ENCODE measurements at places on chromosomes 3 and 15.

GRCh38 chr3:42541079-42541478, 38.6 kb downstream of the VIPR1 start:
- DNase-seq, result no peak

DNA sequence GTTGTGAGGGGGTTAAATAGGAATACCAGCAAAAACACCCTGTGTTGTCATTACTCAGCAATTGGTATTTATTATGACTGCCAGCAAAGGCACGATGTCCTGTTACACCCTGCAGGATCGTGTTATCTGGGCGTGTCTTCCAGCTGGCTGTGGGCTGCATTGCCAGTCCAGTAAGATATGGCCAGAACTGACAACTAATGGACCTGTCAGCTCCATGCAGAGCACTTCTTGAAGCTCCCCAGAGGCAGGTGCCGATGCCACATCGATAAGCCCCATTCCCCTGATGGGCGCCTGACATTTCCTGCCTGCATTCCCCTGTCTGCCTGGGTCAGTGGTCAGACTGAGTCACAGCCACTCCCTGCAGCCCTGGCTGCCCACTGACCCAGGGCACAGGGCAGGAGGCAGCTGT, 79.7 kb upstream of the RASGRF1 start:
- no peak for DNase-seq

DNA sequence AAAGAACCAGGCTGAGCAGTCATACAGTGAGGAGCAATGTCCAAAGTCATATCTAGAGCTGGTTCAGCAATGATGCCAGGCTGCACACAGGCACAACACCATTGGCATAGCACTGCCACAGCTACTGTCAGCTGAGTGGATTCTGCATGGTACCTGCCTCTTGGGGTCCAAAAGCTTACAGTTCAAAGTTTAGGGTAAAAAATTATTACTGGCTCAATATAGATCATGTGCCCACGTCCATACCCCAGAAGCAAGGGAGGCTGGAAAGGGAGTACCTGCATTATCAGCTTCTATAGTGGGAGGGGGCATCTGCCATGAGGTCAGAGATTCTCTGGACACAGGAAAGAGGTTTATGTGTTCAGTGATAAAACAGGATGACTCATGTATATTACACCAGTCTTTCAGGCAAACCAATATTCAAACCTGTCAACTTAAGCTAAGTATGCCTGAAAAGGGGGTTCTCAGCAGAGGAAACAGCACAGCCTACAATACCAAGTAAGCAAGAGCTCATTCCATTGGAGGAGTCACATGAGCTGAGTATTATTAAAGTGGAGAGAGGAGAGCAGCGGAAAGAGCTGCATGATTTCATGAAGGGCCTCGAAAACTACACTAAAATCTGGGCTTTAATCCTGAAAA, 99.0 kb downstream of the ANO10 start:
- no peak for DNase-seq

- DNase-seq, result peak; percentile 41
Measured at GRCh38 chr3:128322030-128323022, 144.4 kb downstream of the DNAJB8 start.

DNA sequence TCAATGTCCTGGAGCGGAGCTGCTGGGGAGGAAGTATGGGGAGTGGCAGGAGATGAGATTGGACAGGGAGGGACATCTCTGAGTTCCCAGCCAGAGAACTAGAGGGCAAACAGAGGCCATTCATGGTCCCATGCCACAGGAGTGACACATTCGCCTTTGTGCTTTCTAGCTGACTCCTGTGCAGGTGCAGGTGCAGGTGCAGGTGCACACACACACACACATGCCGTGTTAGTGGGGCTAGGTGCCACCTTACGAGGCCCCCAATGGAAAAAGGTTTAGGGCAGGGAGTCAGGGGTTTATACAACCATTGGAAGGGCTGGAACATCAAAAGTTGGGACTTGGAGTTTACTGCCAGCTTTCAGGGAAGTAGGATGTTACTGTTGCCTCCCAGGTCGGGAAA, 52.0 kb downstream of the TPRA1 start:
- DNase-seq, result peak; percentile 43

GRCh38 chr3:13323822-13324221, 96.3 kb downstream of the NUP210 start:
- DNase-seq, result peak; percentile 75

GRCh38 chr3:177385186-177385585, 187.9 kb upstream of the TBL1XR1 start:
- no peak for DNase-seq

DNA sequence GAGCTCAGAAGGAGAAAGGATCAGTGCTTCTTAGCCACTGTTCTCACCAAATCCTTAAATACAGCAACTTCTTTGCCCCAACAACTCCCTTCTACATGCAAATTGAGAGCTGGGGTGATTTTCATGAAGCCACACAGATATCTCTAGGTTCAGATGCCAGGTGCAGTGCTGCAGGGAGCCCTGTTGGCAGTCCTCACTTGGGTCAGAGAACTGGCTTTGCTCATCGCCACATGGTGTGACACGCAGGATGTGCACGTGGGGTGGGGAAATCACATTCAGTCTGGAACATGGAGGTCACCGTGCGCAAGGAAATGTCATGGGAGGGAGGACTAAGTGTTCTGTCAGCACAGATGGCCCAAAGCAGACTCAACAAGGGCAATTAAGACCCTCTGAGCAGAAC, 103.8 kb downstream of the WDR76 start:
- DNase-seq, result no peak

DNA sequence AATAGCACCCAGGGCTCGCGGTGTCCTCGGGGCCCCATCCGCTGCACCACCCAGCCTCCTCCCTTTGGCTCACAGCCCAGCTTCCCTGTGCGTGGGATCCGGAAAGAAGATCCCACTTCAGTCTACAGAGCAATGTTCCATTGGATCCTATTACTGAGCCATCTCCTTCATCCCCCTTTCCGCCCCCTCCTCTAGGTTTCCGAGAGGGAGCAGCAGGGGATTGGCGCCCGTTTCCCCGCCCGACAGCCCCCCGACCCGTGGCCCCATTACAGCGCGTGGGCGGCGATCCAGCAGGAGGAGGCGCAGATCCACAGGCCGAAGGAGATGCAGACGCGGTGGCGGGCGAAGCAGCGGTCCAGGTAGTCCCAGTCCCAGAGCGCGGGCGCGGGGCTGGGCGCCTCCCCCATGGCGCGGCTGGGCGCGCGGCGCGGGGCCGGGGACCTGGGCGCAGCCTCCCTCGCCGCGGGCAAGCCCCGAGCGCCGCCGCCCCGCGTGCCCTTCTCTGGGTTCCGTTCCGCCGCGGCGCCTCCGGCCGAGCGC, 340 bp downstream of the TMEM44 start:
- DNase-seq, result peak; percentile 35

DNA sequence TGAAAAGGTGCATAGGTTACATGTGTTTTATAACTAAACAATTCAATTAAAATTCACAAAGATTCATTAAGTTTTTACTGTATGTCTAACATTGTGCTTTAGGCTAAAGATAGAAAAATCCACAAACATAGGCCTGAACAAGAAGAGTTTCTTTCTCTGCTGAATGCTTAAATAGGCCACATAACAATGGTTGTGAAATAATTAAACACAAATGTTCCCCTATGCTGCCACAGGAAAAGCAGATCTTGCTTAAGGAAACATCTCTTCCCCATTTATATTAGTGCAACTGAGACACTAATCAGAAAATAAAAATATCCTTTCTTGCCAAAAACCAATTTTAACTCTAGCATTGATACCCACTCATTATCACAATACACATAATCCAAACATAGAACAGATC, 725.4 kb upstream of the DPPA4 start:
- no peak for DNase-seq

DNA sequence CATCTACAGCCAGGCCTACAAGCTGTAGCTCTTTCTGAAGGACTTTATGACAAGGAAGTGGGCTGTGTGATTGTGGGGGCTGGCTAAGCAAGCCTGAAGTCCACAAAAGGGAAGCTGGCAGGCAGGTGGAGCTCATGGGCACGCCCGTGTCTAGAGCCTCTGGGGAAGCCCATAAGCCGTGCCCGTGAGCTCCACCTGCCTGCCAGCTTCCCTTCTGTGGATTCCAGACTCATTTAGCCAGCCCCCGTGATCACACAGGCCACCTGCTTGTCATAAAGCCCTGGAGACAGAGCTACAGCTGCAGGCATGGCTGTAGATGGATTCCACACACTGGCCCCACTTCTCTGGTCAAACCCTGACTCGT, 15.2 kb downstream of the EFCC1 start:
- DNase-seq, result peak; percentile 92

GRCh38 chr15:99976811-99977271, 243.6 kb upstream of the LYSMD4 start:
- DNase-seq, result no peak

DNA sequence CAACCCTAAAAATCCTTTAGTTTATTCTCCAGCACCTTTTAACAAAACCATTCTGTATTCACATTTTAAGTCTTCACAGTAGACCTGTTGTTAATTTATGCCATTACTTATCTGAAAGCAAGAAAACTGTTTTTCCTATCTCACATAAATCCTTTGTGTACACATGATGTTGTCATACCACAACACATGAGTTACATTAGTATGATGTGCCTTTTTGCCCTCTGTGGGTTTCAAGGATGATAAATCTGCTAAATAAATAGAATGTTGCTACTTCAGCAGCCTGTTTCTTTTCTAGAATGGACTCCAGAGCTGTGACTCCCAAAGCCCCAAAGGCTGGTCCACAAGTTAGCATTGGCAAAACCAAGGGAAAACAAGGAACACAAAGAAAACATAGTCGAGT, 151.6 kb downstream of the SERPINI1 start:
- no peak for DNase-seq

GRCh38 chr3:184003187-184003967, 14.3 kb downstream of the ABCC5 start:
- no peak for DNase-seq

GRCh38 chr15:64645995-64646394, 129.4 kb downstream of the RBPMS2 start:
- no peak for DNase-seq

GRCh38 chr3:111392894-111393398, 149.1 kb upstream of the CD96 start:
- no peak for DNase-seq

DNA sequence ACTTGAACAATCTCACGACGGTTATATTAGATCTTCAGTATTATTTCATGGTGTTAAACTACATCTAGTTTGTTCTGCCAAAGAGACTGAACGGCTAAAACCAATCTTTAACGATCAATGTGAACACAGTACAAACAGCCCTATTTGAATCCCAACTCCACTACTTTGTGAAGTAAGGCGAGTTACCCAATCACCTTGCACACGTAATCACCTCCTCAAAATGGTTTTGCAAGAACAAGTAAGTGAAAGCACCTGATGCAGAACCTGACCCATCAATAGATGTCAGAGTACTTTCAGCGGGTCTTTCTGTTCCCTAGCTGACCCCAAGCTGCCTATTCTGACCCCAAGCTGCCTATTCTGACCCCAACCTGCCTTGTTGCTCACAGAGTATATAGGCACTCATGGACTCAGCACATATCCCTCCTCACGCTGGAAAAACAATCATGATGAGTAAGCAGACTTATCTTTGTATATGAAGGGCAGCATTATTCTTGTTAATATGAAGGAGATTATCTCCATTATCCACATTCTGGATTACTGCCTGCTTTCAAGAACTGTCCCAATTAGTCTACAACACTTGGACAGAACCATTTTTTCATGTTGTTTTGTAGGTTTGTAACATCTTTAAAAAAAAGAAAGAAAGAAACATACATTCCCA, 3.7 kb downstream of the KPNA1 start:
- DNase-seq, result no peak

DNA sequence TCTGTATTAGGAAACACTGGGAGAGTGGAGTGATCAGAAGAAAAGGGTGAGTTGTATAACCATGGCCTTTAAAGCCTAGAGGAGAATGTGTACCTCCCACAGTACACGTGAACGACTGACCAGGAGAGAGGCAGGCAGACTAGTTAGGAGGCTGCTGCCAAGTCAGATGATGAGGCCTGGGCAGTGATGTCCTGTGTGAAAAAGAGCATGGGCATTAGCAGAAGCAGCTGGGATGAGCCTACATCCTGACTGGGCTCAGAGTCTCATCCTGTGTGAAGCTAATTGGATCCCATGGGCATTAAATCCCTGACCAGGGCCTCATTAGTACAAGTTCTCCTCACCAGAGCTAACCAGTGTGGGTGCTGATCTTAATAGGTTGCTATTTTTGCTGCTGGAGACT, 89.1 kb upstream of the SLC2A2 start:
- DNase-seq, result no peak

DNA sequence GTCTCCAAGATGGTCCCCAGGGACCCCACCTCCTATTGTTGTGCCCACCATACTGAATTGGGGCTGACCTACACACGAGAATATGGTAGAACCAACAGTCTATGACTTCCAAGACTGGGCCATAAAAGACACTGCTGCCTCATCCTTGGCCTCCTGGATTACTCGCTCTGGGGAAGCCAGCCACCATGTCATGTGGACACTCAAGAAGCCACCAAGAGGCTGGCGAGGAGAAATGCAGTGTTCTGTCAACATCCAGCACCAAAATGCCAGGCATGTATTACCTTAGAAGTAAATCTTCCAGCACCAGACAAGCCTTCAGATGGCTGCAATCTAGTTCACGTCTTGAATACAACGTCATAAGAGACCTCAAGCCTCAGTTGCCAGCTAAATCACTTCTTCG, 17.1 kb upstream of the TPM1 start:
- DNase-seq, result no peak

DNA sequence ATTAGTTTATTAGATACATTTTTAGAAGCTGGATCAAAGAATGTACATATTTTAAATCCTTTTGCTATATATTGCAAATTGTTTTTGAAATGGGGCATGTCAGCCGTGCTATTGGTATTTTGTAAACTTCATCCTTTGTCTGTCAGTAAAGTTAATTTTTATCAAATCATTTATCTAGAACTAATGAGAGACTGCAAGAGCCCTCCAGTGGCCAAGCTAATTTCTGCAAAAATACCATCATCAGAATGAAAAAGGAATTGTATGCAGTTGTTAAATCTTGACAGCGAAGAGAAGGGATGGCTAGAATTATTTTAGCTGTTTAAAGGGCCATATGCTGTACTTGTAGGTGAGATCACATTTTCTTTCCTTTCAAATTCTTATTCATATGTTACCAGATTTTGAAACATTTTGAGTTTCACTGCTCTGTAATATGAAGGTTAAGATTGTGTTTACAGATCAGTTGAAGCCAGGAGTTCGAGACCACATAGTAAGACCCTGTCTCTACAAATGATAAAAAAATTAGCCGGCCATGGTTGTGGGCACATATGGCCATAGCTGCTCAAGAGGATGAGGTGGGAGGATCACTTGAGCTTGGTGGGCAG, 8.1 kb upstream of the CLDN11 start:
- DNase-seq, result peak; percentile 56

GRCh38 chr3:139557041-139557440, 17.5 kb upstream of the RBP1 start:
- no peak for DNase-seq

DNA sequence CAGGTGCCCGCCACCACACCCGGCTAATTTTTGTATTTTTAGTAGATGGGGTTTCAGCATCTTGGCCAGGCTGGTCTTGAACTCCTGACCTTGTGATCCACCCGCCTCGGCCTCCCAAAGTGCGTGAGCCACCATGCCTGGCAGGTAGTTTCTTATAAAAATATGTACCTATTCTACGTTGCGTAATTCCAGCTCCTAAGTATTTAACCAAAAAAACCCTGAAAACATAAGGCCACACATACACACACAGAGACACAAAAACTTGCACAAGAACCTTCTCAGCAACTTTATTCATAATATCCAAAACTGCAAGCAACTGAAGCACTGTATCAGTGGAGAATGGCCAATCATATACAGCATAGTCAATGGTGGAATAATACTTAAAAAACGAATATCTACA, 5.3 kb downstream of the RNF168 start:
- no peak for DNase-seq

- DNase-seq, result no peak
Measured at GRCh38 chr3:2094941-2095340, 3.7 kb upstream of the CNTN4 start.

GRCh38 chr15:73945130-73945508, 18.9 kb downstream of the LOXL1 start:
- no peak for DNase-seq

Measured in NCI-H2081 (cell line).